ENCODE measurements at places on chromosomes 2 and 18.

- DNase-seq, result no peak
These were observed 160.5 kb upstream of the KCNJ3 start for GRCh38 chr2:154537843-154538450.

DNA sequence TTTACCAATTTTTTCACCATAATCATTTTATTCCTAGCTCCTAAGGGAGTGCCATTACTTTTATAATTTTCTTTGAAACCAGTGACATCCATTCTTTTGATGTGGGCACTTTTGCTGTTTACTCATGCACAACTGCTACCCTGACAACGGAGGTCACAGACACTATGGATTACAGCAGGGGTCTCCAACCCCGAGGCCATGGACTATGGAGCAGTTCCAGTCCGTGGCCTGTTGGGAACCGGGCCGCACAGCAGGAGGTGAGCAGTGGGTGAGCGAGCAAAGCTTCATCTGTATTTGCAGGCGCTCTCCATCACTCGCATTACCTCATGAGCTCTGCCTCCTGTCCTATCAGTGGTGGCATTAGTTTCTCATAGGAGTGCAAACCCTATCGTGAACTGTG is 34.6 kb downstream of the PRPF40A start:
- DNase-seq, result no peak

DNA sequence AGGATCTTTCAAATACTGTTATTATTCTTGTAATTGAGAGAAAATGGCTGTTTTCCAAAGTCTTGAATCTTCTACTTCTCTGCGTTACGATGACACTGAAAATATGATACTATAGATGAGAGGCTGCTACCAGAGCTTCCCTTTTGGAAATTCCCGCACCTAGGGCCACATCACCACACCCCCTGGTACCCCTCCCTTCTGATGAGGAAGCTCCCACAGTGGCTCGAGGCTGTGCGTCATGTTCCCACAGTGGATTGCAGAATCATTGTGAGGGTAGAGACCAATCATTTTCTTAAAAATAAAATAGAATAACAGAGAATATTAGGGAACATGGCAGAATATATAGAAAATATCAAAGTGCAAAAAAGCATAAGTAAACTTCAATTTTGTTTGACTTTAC is 268.9 kb upstream of the SMIM21 start:
- DNase-seq, result no peak

DNA sequence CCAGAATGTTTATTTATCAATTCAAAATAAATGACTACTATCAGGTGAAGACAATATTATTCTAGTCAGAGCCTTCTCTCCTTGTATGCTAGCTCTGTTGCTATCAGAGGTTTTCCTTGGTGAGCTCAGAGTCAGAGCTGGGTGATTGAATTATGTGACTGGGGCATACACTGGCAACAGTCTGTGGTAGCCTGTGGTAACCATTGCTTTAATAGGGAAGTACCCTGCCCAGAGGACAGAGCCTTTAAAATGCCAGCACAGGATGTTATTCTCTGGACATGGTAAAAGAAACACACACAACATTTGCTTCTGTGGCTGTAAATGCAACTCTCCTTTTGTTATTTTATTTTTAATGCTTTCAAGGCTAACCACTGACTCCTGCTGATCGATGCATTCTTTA is 124.7 kb downstream of the PPP1R1C start:
- no peak for DNase-seq

DNA sequence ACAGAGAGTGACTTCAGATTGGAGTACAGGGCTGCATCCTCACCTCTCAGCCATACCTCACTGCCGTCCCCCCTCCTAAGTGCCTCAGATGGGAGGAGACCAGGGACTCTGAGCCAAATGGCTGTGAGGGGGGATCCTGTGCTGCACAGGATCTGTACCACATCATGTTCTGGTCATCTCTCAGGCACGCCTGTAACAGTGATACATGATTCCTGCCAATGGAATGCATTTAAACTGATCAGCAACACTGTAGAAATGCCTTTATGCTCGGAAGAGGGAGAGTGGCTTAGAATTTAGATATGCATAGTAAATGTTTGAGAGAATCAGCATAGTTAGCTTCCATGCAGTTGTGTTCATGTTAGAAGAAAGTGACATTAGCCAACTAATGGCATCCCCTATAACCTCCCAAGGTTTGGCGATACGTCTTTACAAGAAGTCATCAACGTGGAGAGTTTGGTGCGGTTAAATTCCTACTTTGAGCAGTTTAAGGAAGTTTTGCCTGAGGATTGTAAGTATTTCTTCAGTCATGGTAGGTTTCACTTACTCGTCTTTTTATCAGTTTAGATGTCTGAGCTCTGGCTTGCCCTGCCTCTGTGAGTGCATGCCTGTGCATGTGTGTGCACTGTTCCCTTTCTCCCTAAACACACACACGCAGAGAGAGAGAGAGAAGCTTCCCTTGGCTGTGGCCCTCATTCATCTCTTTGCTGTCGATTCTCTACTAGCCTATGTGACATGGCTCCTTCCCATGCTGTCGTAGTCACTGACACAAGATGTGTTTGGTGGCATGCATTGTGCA is 40.0 kb downstream of the COA5 start:
- no peak for DNase-seq

DNA sequence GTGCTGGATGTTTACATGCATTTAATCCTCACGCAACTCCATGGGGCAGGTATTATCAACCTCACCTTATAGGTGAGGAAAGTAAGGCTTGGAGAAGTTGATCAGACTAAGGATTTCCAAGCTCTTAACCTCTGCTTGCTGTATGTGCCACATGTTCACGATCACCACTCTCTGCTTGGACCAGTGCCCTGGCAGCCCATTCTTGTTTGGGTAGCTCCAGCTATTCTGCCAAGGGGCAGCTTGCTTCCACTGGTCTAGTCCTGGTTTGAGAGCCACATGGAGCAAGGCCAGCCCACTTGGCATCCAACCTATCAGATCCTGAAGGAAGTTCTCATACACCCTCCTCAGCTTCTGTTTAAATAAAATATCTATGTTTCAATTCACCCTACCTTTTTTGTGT is 14.3 kb downstream of the PLB1 start:
- no peak for DNase-seq

- DNase-seq, result no peak
These were observed 118.2 kb upstream of the NOL4 start for GRCh38 chr18:34342960-34343359.

- DNase-seq, result no peak
These were observed 115.3 kb upstream of the RBBP8 start for GRCh38 chr18:22817844-22818243.

GRCh38 chr2:37414470-37414949 is 70.1 kb downstream of the QPCT start:
- no peak for DNase-seq

DNA sequence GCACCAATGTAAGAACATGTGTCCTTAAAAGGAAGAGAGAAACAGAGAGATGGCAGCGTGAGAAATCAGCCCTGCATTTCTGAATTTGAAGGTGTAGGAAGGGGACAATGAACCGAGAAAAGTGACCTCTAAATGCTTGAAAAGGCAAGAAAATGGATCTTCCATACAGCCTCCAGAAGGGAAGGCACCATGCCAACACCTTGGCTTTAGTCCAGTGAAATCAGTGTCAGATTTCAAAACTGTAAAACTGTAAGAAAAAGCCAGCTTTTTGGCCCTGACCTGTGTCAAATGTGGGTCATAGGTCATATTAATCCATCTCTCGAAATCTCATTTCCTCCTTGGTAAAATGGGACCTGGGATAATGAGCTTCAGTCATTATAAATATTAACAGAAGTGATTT is 762.3 kb downstream of the DCDC2C start:
- no peak for DNase-seq

GRCh38 chr2:31265234-31265633 is 31.3 kb downstream of the EHD3 start:
- no peak for DNase-seq

DNA sequence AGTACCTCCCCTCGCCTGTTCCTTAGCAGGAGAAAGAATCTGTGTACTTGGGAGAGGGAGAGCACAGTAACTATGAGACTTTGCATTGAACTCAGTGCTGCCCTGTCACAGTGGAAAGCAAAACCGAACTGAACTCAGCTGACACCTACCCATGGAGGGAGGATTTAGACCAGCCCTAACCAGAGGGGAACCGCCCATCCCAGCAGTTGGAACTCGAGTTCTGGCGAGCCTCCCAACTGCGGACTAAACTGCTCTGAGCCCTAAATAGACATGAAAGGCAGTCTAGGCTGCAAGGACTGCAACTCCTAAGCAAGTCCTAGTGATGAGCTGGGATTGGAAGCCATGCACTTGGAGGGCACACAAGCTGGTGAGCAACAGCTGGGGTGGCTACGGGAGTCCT is 110.4 kb downstream of the GRB14 start:
- no peak for DNase-seq

- no peak for DNase-seq
These were observed 237.5 kb downstream of the STK39 start for GRCh38 chr2:168009900-168010299.

DNA sequence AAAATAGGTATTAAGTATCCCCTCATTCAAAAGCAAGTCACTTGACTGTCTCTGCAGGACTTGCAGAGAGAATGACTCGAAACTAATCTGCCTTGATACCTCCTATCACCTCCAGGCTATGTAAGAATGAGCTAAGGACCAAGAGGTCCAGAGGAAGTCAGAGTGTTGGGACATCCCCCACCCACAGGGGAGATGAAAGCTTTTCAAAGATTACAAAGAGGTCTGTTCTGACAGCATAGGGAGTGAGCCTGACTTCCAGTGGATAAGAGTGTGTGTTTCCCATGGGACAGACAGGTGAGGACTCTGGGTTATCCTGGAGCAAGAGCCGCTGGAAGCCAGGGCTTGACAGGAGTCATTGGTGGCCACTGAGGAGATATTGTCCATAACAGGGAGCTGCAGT is 85.0 kb upstream of the TACR1 start:
- no peak for DNase-seq

DNA sequence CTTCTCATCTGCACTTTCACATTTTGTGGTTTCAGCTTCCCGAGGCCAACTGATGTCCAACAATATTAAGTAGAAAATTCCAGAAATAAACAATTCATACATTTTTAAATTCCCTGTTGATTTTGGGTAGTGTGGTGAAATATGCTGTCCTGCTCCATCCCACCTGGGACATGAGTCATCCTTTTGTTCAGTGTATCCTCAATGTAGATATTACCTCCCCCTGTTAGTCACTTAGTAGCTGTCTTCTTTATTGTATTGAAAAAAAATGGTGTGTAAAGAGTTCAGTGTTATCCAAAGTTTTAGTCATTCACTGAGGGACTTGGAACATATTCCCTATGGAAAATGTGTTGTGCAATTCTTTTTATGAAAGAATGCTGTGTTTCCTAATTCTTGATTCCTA is 348.1 kb downstream of the SOCS6 start:
- DNase-seq, result no peak

DNA sequence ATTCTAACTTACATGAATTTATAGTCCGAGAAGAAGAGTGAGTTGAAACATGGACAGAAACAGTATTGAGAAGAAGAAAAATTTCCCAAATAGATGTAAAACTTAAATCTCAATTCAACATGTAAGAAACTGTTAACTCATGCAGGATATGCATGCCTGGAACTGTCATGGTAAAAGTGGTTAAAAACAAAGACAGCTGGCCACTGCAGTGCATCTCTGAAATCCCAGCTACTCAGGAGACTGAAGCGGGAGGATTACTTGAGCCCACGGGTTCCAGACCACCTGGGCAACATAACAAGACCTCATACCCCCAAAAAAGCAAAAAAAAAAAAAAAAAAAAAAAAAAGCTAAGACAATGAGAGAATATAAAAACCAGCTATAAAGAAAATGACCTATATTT is 93.0 kb upstream of the TTC27 start:
- no peak for DNase-seq

DNA sequence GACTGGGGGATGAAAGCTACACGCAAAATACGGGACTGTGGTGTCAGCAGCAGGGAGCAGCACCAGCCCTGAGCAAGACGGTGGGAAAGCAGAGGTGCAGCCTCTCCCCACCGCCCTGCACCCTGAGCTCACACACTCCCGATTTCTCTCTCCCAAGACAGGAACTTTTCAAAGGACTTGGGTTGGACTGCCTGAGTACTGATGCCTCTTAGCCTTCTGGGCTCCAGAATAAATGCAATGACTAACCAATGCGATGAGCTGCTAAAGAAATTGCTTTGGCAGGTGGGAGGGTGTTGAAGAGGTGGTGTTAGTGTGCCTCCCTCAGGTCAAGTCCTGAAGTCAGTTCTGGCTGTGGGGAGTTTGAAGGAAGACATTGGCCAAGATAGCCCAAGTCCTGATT is 9.6 kb downstream of the TRIM54 start:
- no peak for DNase-seq

DNA sequence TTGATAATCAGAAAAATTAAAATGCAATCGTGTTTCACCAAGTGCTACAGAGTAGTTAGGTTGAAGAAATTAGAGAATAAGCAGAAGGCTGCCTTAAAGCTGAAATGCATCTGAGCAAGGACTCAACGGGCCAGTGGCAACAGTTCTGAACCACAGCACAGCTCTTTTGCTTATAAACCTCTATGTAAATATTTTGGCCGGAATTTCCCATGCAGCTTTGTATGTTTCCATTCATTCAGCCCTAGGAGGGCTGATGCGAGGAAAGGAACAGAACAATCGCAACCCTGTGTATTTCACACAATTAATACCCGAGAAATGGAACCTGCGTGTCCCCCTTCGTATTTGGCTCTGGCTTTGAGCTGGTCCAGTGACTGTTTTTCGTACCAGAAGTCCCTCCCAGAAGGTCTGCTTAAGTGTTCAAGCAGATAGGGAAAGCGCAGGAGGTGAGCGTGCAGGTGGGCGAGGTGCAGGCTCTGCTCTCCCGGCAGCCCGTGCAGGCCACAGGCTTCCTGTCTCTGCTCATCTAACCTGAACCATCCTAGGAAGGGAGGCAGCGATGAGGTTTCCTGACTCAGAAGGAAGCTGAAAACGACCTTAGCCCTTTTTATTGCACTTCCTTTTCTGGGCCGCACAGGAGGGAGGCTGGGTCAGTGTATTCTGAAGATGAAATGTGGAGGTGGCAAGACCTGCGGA is 67.3 kb downstream of the ASB1 start:
- DNase-seq, result peak; percentile 68

DNA sequence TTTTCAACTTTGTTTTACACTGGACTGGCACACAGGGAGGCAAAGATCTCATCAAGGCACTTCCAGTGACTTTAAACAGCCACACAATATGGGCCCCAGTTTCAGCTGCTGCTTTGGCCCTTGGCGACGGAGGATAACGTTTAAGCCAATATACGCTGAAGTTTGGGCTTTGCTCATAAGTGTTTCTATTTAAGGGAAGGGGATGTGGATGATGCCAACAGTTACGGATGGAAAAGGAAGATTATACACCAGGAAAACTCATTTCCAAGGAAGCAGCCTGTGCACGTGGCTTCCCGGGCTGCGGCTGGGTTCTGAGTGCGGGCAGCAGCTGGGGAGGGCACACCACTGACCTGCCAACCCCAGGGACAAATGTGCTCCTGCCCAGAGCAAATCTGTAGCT is 151.1 kb downstream of the SH3BP4 start:
- no peak for DNase-seq

GRCh38 chr2:24824966-24825882 is 32.0 kb downstream of the CENPO start:
- DNase-seq, result peak; percentile 66

Data from activated CD4-positive, alpha-beta T cell treated with anti-CD3 and anti-CD28 coated beads for 36 hours (primary cell).